CD4-positive, CD25-positive, alpha-beta regulatory T cell (primary cell): ENCODE measurements at places on chromosomes 12 and 14. TPM values are rescaled to one million over a fixed set of nuclear protein-coding genes. Genes with fewer than 3 reads are reported as not detected.

DNA sequence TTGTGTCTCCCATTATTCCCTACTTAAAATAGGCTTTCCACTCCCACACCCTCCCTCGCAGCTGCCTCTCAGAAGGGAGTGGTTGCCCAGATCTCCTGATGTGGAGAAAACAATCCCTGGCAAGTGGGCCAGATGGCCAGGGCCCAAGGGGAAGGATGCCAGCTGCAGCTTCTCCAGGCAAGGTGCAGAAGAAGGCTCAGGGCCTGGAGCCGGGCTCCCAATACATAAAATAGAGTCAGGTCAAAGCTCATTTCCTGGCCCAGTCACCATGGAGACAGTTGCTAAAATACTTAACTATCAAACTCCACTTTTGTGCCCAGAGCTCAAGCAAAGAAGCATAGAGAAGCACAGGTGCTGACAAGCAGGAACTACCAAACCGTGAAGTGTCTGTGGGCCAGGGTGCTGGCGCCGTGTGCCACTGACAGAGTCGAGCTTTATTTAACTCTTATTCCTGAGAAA, 45.7 kb upstream of the ITPR2 start:
- DNase-seq: no peak
- H3K4me1 ChIP-seq: no peaks in the 10 kb centered on the region
- H3K27ac ChIP-seq: no peak overlapping the region
- no peak overlapping the region for H3K4me3 ChIP-seq

The CAPZA3 gene
- total RNA-seq: not detected

DNA sequence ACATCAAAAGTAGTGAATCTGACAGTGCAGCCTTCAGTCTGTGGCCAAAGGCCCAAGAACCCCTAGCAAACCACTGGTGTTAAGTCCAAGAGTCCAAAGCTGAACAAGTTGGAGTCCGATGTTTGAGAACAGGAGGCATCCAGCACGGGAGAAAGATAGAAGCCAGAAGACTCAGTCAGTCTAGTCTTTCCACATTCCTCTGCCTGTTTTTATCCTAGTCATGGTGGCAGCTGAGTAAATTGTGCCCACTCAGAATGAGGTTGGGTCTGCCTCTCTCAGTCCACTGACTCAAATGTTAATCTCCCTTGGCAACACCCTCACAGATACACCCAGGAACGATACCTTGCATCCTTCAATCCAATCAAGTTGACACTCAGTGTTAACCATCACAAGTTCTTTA, 1255.4 kb downstream of the LRFN5 start:
- H3K27ac ChIP-seq: no peak overlapping the region
- no peaks in the 10 kb centered on the region for H3K27me3 ChIP-seq
- no peaks in the 10 kb centered on the region for H3K4me1 ChIP-seq
- DNase-seq: no peak
- H3K4me3 ChIP-seq: no peak overlapping the region

The TAS2R8 gene
- total RNA-seq: not detected

DNA sequence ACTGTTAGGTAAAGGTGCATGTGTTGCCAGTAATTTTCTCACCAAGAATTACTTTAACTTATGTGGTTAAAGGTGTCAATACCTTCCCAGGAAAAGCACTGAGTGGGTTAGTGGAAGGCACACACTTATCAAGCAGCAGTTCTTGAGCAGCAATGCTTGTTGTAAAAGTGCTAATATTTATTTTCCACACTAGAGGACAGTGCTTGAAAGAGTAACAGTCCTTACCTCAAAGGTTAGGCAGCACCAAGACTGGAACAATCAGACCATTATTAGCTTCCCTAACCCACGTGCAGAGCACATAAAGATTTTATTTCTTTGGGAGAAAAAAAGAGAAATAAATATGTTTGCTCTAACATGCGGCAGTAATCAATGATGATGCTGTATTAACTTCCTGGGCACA, 48.8 kb upstream of the KRR1 start:
- H3K27ac ChIP-seq: no peak overlapping the region
- H3K4me1 ChIP-seq: no peaks in the 10 kb centered on the region
- H3K4me3 ChIP-seq: no peak overlapping the region
- peaks cover 13% of the 10 kb centered on the region for H3K27me3 ChIP-seq
- H3K36me3 ChIP-seq: no peaks in the 10 kb centered on the region

DNA sequence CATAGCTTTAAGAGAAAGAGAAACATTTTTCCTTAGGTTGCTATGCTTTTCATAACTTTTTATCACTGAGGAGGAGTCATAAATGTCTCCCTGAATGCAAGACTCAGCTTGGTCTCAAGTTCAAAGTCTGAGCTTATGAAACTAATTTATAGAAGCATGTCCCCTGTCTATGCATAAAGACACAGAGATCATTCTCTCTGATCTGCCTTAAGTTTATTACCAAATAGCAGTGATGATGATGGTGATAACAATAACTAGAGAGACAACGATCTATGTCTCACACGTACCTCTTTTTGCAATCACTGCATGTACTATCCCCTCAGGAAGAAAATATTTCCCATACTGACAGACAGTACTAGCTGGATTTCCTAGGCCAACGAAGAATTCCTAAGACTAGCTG, 266.4 kb upstream of the G2E3 start:
- no peaks in the 10 kb centered on the region for H3K4me1 ChIP-seq
- H3K27ac ChIP-seq: no peak overlapping the region
- H3K4me3 ChIP-seq: no peak overlapping the region
- DNase-seq: no peak
- H3K36me3 ChIP-seq: no peaks in the 10 kb centered on the region
- H3K27me3 ChIP-seq: no peaks in the 10 kb centered on the region

DNA sequence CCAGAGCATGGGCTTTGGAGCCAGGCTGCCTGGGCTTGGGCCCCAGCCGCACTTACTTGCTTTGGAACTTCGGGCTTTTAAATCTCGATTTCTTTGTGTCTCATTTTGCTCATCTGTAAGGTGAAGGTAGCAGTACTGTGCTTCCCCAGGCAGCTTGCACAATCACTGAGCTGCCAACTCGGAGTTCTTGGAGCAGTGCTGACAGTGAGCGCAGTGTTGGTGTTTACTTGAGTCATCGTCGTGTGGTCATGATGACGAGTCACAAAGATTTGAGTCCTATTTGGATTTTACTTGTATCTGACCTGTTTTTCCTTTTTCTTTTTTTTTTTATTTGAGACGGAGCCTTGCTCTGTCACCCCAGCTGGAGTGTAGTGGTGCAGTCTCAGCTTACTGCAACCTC, 31.3 kb upstream of the ATF1 start:
- no peak for DNase-seq
- no peak overlapping the region for H3K4me3 ChIP-seq
- H3K36me3 ChIP-seq: peaks cover 86% of the 10 kb centered on the region
- H3K27ac ChIP-seq: no peak overlapping the region
- H3K27me3 ChIP-seq: no peaks in the 10 kb centered on the region

DNA sequence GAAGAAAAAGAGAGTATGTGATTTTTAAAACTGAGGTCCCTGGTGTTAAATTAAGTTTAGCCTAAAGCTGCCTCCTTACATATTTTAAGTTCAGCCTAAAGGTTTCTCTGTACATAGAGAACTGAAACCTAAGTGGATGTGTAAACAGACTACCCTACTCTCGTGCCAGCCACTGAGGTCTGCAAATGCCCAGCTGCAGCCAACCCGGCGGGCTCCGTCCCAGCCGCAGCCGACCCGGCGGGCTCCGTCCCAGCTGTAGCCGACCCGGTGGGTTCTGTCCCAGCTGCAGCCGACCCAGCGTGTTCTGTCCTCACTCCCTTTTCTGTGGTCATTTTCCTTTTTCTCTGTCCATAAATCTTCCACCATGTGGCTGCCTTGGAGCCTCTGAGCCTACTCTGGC, 97.2 kb upstream of the SFSWAP start:
- DNase-seq: no peak
- no peak overlapping the region for H3K4me3 ChIP-seq
- no peaks in the 10 kb centered on the region for H3K36me3 ChIP-seq
- no peak overlapping the region for H3K27ac ChIP-seq
- H3K4me1 ChIP-seq: peaks cover 5% of the 10 kb centered on the region
- no peaks in the 10 kb centered on the region for H3K27me3 ChIP-seq

The NDRG2 gene
- total RNA-seq: 15.7 TPM

DNA sequence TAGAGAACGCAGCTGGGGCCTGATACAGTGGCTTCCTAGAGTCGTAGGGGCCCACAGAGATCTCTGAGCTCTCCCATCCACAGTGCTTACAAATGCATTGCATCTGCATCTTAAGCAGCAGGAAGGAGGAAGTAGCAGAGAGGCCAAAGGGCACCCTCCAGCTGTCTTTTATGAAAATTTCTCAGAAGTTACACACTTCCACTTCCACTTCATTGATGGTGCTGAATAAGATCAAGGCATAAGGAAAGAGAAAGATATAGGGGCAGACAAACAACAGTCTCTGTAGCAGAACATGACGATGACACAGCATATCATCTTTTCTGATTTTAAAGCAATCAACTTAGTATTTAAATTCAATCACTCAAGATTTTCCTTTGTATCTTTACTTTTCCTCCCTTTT, 51.6 kb upstream of the ABCC9 start:
- no peaks in the 10 kb centered on the region for H3K27me3 ChIP-seq
- peak; percentile 68 for DNase-seq
- H3K36me3 ChIP-seq: no peaks in the 10 kb centered on the region
- H3K27ac ChIP-seq: no peak overlapping the region

The CMA1 gene
- not detected for total RNA-seq

DNA sequence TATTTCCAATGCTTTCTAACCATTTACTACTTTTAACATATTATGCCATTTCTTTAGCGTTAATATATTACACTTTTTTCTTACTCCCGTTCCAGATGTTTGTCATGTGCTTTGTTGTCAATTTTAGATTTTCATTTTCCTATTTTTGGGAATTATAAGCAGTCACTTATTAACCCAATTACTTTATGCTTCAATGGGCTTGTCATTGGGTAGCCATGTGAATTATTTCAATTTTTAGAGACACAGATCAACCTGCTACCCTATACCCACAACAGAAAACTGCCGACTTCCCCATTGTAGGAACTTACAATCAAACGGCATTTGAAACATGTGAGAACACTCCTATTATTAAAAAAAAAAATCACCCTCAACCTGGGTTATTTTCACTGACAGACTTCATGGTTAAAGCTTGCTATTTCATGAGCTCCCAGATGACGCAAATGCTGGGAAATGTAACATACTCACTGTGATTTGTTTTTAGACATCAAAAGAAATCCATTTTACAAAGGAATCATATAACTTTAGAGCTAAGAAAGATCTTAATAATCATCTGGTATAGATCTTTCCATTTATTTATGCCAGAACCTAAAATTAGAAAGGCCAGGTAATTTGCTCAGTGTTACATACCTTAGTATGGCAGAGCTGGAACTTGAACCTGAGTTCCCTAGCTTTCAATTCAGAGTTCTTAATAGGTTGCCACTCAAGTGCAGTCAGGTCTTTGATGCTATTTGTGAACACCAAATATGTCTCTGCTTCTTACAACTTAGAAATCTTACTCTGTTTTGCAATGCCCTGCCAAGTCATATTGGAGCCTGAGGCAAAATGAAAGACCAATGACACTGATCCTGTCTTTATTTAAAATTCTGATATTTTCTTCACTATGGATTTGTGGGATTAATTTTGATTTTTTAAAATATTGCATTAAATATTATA, 340.4 kb downstream of the RAD51B start:
- H3K4me1 ChIP-seq: no peaks in the 10 kb centered on the region
- no peak for DNase-seq
- no peaks in the 10 kb centered on the region for H3K27me3 ChIP-seq
- no peaks in the 10 kb centered on the region for H3K36me3 ChIP-seq

The GLT8D2 gene
- total RNA-seq: not detected
